Naive thymus-derived CD4-positive, alpha-beta T cell (primary cell): ENCODE measurements at places on chromosomes 5 and 9. TPM values are rescaled to one million over a fixed set of nuclear protein-coding genes. Genes with fewer than 3 reads are reported as not detected.

DNA sequence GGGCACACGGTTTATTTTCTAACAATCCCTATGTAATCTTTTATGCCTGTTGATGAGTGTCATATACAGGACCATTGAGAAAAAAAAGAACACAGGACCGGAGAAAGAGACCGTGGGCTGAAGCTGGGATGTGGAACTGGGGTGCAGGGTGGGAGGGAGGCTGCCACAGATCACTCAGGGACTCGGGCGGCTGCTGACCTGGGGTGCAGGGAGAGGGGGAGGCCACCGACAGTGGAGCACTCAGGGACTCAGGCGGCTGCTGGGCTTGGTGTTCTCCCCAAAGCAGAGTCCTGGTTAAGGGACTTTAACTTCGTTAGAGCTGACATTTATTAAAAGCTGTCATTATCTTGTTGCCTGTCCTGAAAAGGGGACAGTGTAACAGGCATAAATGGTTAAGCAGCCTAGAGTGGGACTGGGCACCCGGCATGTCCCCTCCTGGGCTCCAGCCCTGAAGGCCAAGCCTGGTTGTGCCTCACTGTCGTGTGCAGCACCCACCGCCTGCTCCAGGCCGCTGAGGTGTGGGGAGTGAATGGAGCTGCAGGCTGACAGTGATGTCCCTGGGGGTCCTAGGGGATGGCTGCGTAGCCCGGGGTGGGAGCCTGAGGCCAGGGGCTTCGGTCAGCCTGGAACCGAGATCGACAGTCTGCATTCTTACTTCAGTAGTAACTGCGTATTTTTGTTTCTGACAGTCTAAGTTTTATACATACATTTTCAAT, 14.0 kb downstream of the NDUFS6 start:
- DNase-seq, result no peak

DNA sequence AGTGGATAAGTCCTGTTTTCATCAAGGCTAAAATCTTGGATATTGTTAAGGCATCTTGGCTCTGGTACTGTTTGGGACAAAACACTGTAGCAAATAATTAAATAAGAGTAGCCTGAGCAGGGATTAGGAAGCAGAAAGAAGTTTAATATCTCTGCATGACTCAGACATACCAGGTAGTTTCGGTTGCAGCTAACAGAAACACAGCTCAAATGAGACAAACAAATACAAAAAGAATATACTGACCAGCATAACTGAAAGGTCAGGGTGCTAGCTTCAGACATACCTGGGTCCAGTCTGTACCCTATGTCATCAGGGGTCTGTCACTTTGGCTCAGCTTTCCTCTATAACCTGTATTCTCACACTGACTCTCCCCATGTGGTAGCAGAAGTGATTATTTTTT, 156.4 kb upstream of the MAP3K1 start:
- no peak for DNase-seq

DNA sequence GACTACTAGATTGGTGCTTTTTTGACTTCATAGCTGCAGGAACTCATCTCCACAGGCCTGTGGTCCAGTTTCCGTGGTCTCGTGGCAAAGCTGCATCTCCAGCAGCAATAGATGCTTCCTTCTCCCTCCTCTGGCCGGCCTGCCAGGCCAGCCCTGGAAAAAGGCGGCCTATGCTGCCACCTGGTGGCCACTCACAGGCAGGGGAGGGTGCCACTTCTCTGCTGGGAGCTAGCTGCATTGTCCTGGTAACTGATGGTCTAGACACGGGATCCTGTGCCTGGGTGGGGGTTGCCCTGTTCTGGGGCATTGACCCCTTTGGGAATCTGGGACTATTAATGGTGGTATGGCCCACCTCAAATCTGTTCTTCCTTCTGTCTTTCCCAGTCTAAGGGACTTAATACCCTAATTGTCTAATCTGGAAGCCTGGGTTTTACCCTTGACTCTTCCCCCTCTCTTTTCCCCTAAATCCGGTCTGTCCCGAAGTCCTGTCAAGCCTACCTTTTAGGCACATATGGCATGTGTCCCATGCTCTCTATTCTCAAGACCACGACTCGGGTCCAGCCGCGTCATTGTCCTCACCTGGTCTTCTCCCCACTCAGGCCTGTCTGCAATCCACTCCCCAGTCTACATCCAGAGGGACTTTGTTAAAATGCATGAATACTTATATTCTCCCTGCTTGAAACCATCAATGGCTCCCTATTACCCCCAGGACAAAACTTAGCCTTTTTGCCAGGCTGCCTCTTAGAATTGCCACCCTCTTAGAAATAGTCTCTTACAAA, 20.1 kb upstream of the PTGS1 start:
- DNase-seq, result peak; percentile 47

- no peak for DNase-seq
These were observed 110.9 kb downstream of the MEF2C start for GRCh38 chr5:88772047-88772446.

GRCh38 chr5:80957031-80957761, 3.0 kb upstream of the RASGRF2 start:
- no peak for DNase-seq

DNA sequence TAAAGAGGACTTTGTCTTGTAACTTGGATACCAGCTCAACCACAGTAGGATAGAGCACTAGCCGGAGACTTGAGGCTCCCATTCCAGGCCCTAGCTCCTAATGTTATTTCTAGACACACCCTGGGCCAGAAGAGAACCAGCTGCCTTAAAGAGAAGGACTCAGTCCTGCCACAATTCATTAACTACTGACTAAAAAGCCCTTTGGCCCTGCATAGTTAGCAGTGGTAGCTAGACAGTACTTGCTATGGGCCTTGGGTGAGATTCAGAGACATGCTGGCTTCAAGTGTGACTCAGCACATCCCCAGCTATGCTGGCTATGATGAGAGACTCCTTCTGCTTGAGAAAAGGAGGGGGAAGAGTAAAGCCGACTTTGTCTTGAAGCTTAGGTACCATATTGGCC, 47.3 kb downstream of the TMEM167A start:
- no peak for DNase-seq

- no peak for DNase-seq
These were observed 1.1 kb downstream of the OTP start for GRCh38 chr5:77637170-77637997.

GRCh38 chr5:147017191-147017590, 138.6 kb upstream of the PPP2R2B start:
- no peak for DNase-seq

GRCh38 chr9:13089666-13090065, 189.8 kb downstream of the MPDZ start:
- DNase-seq, result no peak

- no peak for DNase-seq
These were observed 68.2 kb downstream of the CDC14B start for GRCh38 chr9:96551403-96551802.

DNA sequence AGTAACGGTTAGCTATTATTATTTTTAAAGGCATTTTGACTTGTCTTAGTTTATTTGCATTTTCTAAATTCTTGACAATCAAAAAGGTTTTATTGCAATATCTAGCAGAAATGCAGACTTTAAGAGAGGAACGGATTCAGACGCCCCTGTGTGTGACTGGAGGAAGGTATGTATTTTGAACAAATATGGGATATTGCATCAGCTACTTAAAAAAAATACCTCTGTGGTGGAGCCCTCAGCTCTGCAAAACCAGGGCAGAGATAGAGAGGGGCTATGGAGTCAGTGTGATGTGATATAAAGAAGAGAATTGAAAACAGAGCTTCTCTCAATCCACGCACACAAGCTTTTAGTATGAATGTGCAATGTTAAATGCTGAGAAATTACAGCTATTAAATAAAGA, 142.4 kb downstream of the ICE1 start:
- no peak for DNase-seq

- no peak for DNase-seq
These were observed 17.8 kb upstream of the GBGT1 start for GRCh38 chr9:133181561-133181960.

- no peak for DNase-seq
These were observed 30.6 kb upstream of the SEMA4D start for GRCh38 chr9:89528540-89528939.

DNA sequence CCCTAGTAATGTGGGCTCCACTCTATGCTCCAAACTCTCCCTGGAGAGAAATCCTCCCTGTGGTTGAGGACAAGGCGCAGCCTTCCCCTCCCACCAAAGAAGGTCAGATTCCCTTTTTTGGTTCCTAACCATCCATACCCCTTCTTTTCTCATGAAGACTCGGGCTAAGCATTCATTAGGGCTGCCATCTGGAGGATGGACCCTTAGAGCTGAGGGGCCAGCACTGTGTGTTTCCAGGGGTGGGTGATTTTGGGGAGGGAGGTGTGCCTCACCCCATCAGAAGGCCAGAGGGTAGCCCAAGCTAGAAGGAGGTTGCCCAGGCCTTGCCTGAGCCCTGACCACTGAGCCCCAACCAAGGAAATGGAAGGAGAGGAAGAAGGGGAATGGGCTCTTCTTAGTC, 36.8 kb downstream of the TGFBI start:
- no peak for DNase-seq

DNA sequence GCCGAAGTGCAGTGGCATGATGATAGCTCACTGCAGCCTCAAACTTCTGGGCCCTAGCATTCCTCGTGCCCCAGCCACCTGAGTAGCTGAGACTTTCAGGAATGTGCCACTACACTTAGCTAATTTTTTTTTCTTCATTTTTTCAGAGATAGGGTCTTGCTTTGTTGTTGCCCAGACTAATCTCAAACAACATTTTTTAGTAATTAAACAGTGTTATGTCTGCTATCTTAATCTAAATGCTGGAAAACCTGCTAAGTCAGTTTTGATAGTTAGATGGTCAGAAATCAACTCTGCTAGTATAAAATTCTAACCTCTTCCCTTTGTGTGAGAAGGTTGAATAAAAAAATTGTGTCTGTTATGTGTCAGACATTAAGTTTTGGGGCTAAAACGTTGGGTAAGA, 12.4 kb downstream of the G3BP1 start:
- no peak for DNase-seq

- no peak for DNase-seq
These were observed 49.7 kb downstream of the FAM174A start for GRCh38 chr5:100584889-100585288.

DNA sequence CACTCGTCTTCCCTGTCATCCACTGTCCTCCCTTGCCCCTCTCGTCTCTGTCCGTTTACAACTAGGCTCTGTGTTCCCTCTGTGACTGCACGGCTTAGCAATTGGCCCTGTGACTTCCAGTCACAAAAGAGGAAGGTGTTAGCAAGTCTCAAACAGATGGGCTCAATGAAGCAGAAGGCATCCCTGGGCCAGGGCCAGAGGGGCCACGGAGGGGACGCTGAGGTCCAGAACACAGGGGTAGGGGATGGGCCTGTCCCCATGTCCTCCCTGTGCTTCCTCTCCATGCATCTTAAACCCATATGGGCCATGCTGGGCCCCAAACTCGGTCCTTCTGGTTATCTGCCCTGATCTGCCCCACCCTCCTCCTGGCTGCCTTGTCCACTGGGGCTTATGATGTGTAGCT, at the start of gene CD72:
CD72 (minus strand) TSS at position 89 of the 403 bp plus-strand sequence. CDS start 110 bp downstream, outside the sequence.
- DNase-seq, result no peak

- DNase-seq, result no peak
These were observed 60.8 kb upstream of the TMC1 start for GRCh38 chr9:72460342-72461312.

DNA sequence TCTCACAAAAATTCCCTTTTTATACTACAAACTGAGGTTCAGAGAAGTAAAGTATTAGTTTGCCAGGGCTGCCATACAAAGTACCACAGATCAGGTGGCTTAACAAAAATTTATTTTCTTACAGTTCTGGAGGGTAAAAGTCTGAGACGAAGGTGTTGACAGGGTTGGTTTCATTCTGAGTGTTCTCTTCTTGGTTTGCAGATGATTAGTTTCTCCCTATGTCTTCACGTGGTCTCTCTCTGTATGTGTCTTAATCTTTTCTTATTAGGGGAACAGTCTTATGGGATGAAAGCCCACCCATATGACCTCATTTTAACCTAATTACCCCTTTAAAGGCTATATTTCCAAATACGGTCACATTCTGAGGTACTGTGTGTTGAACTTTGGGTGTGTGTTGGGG, 274.2 kb downstream of the BRINP1 start:
- DNase-seq, result no peak

GRCh38 chr9:16106021-16106571, 553.3 kb downstream of the CCDC171 start:
- no peak for DNase-seq

- DNase-seq, result no peak
These were observed 41.1 kb downstream of the STC2 start for GRCh38 chr5:173287086-173287485.

DNA sequence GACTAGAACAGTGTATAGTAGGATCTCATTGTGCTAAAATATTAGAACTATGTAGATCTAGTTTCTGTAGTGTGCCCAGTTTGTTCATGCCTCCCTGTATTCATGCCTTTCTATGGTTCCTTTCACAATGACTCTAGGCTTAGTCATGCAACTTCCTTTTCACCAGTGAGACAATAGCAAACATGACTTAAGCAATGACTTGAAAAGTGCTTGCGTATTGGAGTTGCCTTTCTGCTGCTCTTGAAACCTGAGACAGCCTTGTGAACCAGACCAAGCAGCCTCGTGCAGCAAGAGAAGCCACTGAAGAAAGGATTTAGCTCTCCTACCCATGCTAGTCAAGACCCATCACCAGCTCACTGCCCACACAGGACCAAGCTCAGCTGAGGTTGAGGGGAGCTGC, 294.5 kb upstream of the TAS2R1 start:
- no peak for DNase-seq

DNA sequence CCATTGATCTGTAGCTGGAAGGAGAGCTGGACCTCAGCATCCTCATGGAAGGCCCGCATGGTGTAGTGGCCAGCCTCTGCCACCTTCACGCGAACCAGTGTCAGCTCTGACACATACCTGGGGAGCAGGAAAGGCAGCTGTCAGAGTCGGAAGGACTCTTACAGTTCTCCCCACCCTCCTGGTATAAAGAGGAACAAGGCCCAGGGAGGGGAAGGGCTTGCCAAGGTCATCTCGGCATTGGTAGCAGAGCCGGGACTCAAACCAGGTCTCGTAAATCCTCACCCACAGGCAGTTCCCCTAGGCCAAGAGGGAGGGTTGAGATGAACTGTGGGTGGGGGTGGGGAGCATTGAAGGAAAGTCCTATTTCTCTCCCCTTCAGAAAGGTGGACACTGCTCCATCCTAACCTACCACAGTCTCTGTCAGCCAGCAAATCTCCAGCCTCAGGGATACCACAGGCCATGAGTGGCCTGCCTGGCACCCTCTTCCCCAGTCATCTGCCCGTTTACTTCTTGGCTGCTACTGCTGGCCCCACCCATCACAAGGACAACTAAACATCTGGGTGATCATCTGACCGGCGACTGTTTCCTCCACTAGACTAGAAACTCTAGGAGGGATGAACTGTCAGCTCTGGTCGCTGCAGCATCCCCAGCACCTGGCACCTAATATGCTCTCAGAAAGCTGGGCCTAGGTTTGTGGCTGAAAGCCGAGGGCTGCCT, 23.5 kb downstream of the PDGFRB start:
- no peak for DNase-seq

GRCh38 chr9:130319300-130319699, 53.7 kb downstream of the HMCN2 start:
- DNase-seq, result no peak

The CHSY3 gene
- total RNA-seq, result not detected

The PAEP gene
- not detected for total RNA-seq

The TMEM252 gene
- total RNA-seq, result not detected in 2 replicates

The XRCC4 gene
- 6.0 TPM for total RNA-seq

The PDE6A gene
- total RNA-seq, result not detected

The PCDHA1 gene
- total RNA-seq, result not detected

The CBY3 gene
- not detected for total RNA-seq

The TDRD7 gene
- 13.0 TPM for total RNA-seq

The GABRA6 gene
- total RNA-seq, result not detected

The MZB1 gene
- total RNA-seq, result 14.0 TPM

The FOXD4 gene
- total RNA-seq, result 0.27 TPM

The FREM1 gene
- total RNA-seq, result 0.86 TPM

The SLC36A2 gene
- total RNA-seq, result not detected
